ENCODE measurements at places on chromosomes 1 and 21.

DNA sequence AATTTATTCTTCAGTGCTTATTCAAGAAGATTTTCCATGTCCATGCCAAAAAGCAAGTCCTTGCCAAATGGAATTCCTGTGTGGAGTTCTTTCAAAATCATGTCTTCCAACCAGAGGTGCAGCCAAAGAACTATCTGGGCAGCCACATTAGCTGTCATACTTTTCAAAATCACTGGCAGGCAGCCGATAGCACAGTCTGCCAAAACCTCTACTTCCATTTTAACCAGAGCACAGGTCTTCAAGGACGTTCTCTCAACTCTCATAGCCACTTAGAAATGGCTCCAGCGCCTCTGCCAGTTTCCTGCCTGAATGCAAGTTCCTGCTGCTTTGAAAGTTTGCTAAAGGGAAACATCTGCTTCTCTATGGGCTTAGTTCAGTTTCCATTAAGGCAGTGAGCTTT, 975.7 kb upstream of the ADGRL4 start:
- no peak overlapping the region for H3K27ac ChIP-seq
- H3K4me3 ChIP-seq = no peak overlapping the region
- H3K27me3 ChIP-seq = no peaks in the 10 kb centered on the region
- H3K36me3 ChIP-seq = no peaks in the 10 kb centered on the region

- H3K27me3 ChIP-seq = peaks cover 24% of the 10 kb centered on the region
- no peak overlapping the region for H3K27ac ChIP-seq
- no peaks in the 10 kb centered on the region for H3K36me3 ChIP-seq
- no peak overlapping the region for H3K4me3 ChIP-seq
Measured at GRCh38 chr1:183330335-183330734, 87.8 kb downstream of the NMNAT2 start.

- no peaks in the 10 kb centered on the region for H3K36me3 ChIP-seq
- H3K4me1 ChIP-seq = no peaks in the 10 kb centered on the region
- no peak for DNase-seq
- H3K27ac ChIP-seq = no peak overlapping the region
- H3K27me3 ChIP-seq = no peaks in the 10 kb centered on the region
- H3K4me3 ChIP-seq = no peak overlapping the region
Measured at GRCh38 chr1:7008975-7009740, 223.9 kb downstream of the CAMTA1 start.

GRCh38 chr1:59737638-59738037, 77.1 kb upstream of the HOOK1 start:
- no peaks in the 10 kb centered on the region for H3K4me1 ChIP-seq
- DNase-seq = no peak
- no peaks in the 10 kb centered on the region for H3K27me3 ChIP-seq
- H3K27ac ChIP-seq = no peak overlapping the region
- H3K36me3 ChIP-seq = no peaks in the 10 kb centered on the region
- no peak overlapping the region for H3K4me3 ChIP-seq

DNA sequence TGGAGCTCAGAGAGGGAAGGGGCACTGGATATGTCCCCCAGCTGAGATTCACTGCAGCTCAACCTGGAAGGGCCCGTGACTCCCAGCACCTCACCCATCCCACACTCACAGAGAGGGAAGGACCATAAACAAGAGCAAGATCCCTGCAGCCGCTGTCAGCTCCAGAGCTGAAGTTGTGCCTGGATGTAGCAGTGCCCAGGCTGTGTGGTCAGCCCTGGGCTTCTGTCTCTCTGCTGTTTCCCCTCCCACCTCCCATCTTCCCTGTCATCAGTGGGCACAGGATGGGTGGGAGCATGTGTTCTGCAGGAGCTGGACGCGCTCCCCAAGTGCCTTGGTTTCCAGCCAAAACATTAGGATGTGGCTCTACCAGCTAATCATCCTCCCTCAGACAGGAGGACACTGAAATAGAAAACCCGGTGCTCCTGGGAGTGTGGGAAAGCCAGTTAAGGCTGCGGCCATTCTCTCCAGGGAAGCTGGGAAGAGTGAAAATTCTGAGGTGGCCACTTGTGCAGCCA, 282.7 kb downstream of the NPHP4 start:
- no peak for DNase-seq
- H3K27me3 ChIP-seq = no peaks in the 10 kb centered on the region
- no peak overlapping the region for H3K4me3 ChIP-seq
- H3K4me1 ChIP-seq = peaks cover 14% of the 10 kb centered on the region

DNA sequence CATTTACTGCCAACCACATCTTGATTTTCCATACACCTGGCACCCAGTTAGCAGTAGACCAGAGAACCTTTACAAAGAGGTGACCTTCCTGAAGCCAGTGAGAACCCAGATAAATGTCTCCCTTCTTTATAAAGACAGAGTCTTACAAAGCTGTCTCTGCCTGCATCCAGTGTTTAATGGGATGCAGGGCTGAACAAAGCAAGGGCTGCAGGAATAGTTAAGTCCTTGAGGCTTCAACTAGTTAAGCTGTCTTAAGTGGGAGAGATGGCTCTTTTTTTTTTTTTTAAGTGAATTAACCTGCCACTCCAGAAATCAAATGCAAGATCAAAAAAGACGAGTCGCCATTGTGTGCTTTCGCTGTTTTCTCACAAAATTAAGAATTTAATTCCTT, 1.5 kb downstream of the AHCYL1 start:
- H3K4me3 ChIP-seq = peak overlapping the region; percentile 82
- H3K27me3 ChIP-seq = no peaks in the 10 kb centered on the region
- DNase-seq = no peak
- peaks cover 18% of the 10 kb centered on the region for H3K4me1 ChIP-seq

DNA sequence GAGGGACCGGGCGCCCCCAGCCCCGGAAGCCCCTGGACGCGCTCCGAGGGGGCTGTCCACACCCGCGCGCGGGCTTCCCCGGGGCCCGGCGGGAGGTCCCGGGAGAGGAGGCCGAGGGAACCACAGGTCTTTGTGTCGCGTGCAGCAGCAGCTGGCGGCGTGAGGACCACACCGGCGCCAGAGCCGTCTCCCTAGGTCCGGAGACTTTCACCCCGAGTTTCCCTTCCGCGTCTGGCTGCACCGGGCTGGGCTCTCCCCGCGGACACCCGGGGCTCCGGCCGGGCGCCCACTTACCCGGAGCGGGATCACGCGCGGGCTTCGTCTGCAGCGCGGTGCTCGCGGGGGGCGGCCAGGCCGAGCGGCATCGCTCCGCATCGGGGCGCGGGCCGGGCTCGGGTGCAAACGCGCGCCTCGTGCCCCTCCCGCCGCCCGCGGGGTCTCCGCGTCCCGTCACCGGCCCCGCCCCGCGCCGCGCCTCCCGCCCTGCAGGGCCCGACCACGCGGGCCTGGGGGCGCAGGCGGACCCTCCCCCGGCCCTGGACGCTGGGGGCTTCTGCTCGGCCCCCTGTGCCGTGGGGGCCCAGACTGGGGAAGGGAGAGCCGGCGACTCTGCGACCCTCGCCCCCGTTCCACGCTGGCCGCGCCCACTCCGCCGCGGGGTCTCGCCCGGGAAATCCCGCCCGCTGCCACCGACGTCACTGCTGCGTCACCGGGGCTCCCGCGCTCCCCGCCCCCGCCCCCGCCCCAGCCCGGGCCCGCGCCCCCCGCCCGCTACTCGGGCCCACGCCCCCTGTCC, at the start of gene GNG4:
Gene GNG4 (minus strand): TSS at position 417 of the 796 bp plus-strand sequence. CDS start 65,946 bp downstream, outside the sequence.
- no peak for DNase-seq
- H3K4me3 ChIP-seq = peak within 1 kb of the TSS; percentile 40
- H3K4me1 ChIP-seq = peaks cover 8% of the 10 kb centered on the region
- H3K36me3 ChIP-seq = no peaks in the 10 kb centered on the region
- H3K27ac ChIP-seq = peak within 1 kb of the TSS; percentile 37
- H3K27me3 ChIP-seq = no peaks in the 10 kb centered on the region

DNA sequence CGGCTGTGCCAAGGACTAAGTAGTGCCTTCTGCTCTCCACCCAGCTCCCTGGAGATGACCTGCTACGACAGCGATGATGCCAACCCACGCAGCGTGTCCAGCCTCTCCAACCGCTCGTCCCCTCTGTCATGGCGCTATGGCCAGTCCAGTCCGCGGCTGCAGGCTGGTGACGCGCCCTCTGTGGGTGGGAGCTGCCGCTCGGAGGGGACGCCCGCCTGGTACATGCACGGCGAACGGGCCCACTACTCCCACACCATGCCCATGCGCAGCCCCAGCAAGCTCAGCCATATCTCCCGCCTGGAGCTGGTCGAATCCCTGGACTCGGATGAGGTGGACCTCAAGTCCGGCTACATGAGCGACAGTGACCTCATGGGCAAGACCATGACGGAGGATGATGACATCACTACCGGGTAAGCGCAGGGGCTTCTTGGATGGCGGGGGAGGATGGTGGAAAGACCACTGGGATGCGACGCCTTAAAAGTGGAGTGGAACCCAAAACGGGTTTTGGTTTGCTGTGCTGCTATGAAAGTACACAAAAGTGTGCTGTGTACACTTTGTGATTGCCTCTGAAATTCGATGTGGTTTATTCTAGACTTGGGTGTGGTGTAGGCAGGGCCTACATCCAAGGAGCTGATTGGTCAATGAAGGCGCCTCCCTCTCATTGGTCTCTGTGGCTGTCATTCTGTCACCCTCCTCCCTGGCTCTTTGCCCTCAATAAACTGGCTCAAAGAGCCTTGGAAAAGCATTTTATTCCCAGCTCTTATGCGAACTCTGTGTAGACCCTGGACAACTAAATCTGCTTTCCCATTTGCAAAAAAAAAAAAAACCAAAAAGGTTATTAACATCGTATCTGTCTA, 110.4 kb upstream of the IPO9 start:
- no peaks in the 10 kb centered on the region for H3K36me3 ChIP-seq
- no peak overlapping the region for H3K4me3 ChIP-seq
- no peaks in the 10 kb centered on the region for H3K27me3 ChIP-seq
- no peak for DNase-seq

DNA sequence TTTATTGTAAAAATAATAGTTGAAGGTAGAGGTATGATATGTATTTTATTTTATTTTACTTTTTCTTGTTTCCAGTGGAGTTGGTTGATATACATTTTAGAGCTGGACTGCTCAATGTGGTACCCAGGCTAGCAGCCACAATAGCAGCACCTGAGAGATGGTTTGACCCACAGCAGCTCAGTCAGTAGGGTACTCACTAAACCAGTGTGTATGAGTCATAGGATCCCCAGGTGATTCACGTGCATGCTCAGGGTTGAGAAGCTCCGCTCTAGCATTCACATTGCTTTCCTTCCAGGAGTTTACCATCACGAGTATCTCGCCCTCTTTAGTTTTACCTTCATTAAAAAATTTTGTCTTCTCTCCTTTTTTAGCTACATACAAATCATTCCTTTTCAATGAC, 96.0 kb upstream of the PAXBP1 start:
- no peak overlapping the region for H3K27ac ChIP-seq
- no peaks in the 10 kb centered on the region for H3K4me1 ChIP-seq
- DNase-seq = no peak
- no peaks in the 10 kb centered on the region for H3K36me3 ChIP-seq

DNA sequence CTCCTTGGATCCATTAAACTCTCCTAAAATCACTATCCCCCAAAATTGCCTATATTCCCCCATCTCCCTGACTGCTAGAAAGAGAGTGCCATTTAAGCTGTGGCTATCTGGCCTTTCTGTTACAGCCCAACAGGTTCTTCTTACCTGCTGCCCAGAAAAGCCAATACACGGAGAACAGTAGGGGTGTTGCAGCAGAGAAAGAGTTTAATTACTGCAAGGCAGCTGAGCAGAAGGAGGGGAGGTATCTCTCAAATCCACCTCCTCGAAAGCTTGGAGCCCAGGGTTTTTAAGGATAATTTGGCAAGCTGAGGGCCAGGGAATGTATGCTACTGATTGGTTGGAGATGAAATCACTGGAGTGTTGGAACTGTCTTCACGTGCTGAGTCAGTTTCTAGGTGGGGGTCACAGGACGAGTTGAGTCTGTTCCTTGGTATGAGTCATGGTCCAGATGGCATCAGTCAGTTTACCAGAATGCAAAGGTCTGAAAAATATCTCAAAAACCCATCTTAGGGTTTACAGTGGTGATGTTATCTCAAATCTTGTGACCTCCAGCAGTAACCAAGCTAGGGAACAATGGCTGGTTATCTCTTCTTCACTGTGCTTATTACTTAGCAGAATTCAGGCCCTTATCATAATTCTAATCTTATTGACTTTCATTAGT, 89.8 kb downstream of the SMYD3 start:
- no peak overlapping the region for H3K4me3 ChIP-seq
- H3K4me1 ChIP-seq = no peaks in the 10 kb centered on the region
- DNase-seq = no peak
- no peaks in the 10 kb centered on the region for H3K36me3 ChIP-seq
- H3K27ac ChIP-seq = no peak overlapping the region

- H3K27ac ChIP-seq = no peak overlapping the region
- peaks cover 60% of the 10 kb centered on the region for H3K36me3 ChIP-seq
- H3K4me3 ChIP-seq = no peak overlapping the region
- DNase-seq = no peak
- H3K4me1 ChIP-seq = no peaks in the 10 kb centered on the region
- no peaks in the 10 kb centered on the region for H3K27me3 ChIP-seq
Measured at GRCh38 chr1:43666608-43667007, 16.7 kb downstream of the KDM4A start.

- no peaks in the 10 kb centered on the region for H3K36me3 ChIP-seq
- DNase-seq = no peak
- no peak overlapping the region for H3K27ac ChIP-seq
- H3K4me1 ChIP-seq = no peaks in the 10 kb centered on the region
Measured at GRCh38 chr1:240385551-240385950, 226.4 kb downstream of the GREM2 start.

GRCh38 chr1:93620841-93621210, 60.8 kb downstream of the BCAR3 start:
- no peak for DNase-seq
- no peaks in the 10 kb centered on the region for H3K27me3 ChIP-seq
- H3K4me1 ChIP-seq = peaks cover 98% of the 10 kb centered on the region
- H3K4me3 ChIP-seq = no peak overlapping the region

DNA sequence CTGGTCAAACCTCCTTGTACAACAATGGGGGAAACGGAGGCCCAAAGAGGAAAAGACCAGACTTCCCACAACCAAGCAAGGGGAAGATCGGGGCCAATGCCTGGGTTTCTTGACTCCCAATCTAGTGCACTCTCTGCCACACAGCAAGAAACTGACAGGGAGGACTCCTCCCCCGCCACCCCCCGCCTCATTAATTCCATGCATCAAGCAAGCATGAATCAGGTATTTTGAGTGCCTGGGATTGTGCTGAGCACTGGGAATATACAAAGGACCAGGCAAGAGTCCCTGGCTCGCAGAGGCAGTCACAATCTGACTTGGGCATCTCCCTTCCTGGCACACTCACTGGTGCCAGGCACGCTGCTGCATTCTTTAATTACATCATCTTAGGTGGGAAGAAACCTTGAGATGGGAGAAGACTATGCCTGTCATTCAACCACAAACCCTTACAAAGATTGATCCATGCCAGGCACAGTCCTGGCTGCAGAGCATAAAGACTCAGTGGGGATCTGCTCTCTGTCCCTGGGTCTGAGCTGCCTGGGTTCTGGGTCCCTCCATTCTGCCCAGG, 4.4 kb upstream of the KCNC4 start:
- DNase-seq = no peak
- H3K27ac ChIP-seq = no peak overlapping the region
- H3K36me3 ChIP-seq = no peaks in the 10 kb centered on the region
- H3K4me3 ChIP-seq = no peak overlapping the region

- no peaks in the 10 kb centered on the region for H3K4me1 ChIP-seq
- H3K36me3 ChIP-seq = no peaks in the 10 kb centered on the region
- no peak for DNase-seq
- H3K27ac ChIP-seq = no peak overlapping the region
- no peaks in the 10 kb centered on the region for H3K27me3 ChIP-seq
Measured at GRCh38 chr1:60388092-60388987, 314.8 kb upstream of the C1orf87 start.

GRCh38 chr21:37454869-37455503, 88.4 kb downstream of the DYRK1A start:
- no peak for DNase-seq
- H3K27ac ChIP-seq = no peak overlapping the region
- H3K4me3 ChIP-seq = no peak overlapping the region
- H3K27me3 ChIP-seq = no peaks in the 10 kb centered on the region
